ENCODE measurements at places on chromosomes 6 and 20. TPM values are rescaled to one million over a fixed set of nuclear protein-coding genes. Genes with fewer than 3 reads are reported as not detected.

GRCh38 chr6:134481966-134482365 is 164.1 kb upstream of the SGK1 start:
- no peak for DNase-seq

GRCh38 chr6:3393836-3394202 is 63.0 kb downstream of the SLC22A23 start:
- no peak for DNase-seq

DNA sequence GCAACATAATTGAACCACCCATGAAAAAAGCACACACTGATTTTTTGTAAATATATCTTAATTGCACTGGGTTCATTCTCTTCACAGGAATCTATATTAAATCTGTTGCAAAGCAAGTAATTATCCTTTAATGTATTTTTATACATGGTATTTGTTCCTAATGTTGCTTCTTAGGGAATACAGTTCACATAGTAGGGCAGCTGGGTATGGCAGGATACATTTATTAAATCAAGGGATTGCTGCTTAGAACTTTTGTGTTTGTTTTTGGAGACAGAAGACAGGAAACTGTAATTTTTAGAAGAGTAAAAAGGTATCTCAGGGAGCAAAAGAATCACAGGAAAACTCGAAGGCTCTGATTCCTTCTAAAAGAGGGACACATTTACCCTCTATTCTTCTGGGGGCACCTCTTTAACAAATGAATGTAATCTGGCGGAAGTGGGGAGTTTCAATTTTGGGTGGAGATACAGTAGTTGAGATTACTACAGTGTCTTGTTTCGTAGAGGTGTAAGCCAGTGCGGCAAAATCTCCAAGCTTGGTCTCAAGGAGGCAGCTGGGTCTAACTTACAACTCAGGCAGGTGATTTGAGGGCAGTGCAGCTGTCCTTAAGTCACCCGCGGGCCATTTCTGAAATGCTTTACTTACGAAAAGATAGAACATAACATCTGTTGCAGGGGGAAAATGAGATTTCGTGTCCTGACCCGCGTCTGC is 812 bp upstream of the SMIM13 start:
- peak; percentile 54 for DNase-seq

DNA sequence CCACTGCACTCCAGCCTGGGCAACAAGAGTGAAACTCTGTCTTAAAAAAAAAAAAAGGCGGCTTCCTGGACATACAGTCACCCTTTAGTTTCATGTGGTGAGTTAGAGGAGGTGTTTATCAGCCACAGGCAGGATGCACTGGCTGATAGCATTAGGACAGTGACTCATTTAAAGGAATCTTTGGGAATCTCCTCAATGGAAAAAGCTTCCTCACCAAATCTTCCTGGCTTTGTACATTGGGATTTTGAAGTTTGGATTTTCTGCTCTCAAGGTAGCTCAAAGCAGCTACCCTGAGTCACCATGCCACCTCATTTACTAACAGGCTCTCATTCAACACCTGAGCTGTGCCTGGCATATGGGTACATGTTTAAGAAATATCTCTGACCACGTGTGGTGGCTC is 20.2 kb downstream of the PRPH2 start:
- no peak for DNase-seq

DNA sequence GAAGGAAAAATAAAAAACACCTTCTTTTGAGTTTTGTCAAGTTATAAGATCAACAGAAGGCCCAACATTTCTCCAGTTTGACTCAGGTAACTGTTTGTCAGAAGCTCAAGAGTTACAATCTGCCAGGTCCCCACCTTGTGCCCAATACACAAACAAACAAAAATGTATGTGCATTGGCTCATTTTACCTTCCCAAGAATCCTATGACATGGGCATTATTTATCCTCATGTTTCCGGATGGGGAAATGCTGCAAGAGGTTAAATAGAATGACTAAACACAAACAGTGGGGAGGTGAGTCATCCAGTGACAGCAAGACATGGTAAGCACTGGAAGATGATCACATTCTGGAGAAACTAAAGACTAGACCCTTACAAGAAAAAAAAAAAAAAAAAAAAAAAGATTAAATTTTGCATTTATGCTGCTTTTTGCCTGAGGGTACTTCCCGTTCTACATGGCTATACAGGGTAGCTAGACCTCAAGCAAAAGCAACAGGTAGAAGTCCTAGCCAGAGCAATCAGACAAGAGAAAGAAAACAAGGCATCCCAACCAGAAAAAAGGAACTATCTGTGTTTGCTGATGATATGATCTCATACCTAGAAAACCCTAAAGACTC is 23.6 kb upstream of the ANKRD60 start:
- DNase-seq, result no peak

GRCh38 chr6:3265671-3266070 is 6.9 kb downstream of the PSMG4 start:
- DNase-seq, result no peak

DNA sequence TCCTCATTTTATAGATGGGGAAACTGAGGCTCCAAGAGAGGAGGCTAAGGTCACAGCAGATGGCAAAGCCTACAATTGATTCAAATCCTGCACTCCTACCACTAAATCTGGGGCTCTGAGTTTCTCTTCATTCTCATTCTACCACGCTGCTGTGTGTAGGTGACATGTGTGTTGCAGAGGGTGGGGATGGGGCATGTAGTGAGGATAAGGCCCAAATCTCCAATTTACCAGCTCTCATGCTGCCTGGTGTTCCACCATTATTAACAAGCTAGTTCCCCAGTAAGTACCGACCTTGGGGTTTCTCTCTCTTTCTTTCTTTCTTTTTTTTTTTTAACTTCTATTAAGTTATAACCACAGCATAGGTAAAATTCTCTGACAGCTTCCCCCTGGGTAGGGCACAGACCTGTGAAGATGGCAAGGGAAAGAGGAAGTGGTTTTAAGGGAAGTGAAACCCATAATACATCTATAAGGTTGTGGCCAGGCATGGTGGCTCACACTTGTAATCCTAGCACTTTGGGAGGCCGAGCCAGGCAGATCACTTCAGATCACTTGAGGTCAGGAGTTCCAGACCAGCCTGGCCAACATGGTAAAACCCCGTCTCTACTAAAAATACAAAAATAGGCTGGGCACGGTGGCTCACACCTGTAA is 13.0 kb upstream of the MATN4 start:
- no peak for DNase-seq

- DNase-seq, result no peak
Measured at GRCh38 chr20:42873259-42873658, 316.4 kb downstream of the PTPRT start.

GRCh38 chr6:164612751-164613150 is 696.7 kb downstream of the C6orf118 start:
- DNase-seq, result no peak

GRCh38 chr6:158086054-158086503 is 82.0 kb downstream of the SERAC1 start:
- DNase-seq, result no peak

DNA sequence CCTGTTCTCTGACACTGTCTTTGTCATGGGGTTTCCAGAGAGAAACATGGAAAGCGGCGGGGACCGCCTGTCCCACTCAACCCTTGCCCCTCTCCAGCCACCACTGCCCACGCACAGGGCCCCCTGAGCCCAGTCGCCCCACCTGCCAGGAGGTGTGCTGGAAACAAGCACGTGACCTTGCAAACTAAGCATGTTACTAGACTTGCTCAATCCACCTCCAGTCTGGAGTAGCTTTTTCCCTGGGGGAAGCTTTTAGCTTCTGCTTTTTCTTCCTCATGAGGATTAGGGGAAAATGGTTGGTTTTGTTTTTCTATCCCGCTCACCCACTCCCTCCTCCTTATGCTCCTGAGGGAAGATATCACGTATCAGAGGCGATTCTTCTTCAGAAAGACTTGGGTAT is 105.7 kb downstream of the PLEKHG1 start:
- DNase-seq, result no peak

GRCh38 chr6:139109558-139109957 is 25.3 kb upstream of the HECA start:
- no peak for DNase-seq

GRCh38 chr6:103002282-103002681 is 1608.8 kb downstream of the GRIK2 start:
- no peak for DNase-seq

DNA sequence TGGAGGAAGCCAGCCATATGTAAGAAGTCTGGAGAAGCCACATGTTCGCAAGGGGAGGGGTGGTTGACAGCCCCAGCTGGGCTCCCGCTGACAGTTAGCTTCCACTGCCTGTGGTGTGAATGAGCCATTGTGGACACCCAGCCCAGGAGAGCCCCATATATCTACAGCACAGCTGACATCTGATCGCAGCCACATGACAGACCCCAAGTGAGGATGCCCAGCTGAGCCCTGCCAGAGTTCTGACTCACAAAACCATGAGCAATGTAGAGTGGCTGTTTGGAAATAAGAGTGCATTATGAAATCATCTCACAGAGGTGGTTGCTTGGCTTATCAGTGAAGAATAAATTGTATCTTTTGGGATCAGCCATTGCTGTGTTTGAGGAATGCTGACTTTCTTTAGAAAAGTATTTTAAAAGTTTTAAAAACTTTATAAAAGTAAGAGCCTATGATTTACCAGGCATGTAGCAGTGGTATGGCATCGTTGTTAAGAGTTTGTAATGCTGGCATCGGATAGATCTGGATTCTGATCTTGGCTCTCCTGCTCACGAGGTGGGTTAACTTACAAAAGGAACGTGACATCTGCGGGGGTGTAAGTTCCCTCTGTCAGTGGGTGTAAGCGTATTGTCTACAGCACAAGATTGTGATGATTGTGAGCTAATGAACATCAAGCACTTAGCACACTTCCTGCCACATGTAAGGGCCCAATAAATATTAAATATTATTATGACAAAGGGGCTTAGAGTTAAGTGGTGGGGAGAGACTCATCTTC is 24.1 kb downstream of the CFAP61 start:
- DNase-seq, result peak; percentile 52

DNA sequence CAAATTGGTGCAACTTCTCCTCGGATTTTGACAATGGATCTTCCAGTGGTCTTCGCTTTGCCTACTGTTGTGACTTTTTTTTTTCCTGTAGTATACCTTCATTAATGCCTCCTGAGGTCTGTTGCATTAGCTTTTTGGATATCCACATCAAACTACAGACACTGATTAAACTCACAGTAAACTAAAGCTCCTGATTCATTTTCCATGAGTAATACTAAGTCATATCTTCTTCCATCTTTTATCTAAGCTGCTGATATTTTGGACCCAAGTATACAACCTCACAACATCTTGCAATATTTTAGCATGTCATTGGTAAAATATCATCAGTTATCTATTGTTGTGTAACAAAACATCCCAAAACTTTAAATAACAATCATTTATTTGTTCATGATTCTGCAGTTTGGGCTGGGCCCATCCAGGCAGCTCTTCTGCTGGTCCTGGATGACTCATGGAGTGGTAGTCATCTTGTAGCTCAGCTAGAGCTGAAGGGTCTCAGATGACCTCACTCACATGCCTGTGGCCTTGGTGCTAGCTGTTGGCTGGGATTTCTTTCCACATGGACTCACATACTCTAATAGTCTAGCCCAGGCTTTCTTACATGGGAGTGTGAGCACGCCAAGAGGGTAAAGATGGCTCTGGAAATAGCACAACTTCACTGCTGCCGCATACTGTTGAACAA is 78.3 kb upstream of the SRSF6 start:
- no peak for DNase-seq

DNA sequence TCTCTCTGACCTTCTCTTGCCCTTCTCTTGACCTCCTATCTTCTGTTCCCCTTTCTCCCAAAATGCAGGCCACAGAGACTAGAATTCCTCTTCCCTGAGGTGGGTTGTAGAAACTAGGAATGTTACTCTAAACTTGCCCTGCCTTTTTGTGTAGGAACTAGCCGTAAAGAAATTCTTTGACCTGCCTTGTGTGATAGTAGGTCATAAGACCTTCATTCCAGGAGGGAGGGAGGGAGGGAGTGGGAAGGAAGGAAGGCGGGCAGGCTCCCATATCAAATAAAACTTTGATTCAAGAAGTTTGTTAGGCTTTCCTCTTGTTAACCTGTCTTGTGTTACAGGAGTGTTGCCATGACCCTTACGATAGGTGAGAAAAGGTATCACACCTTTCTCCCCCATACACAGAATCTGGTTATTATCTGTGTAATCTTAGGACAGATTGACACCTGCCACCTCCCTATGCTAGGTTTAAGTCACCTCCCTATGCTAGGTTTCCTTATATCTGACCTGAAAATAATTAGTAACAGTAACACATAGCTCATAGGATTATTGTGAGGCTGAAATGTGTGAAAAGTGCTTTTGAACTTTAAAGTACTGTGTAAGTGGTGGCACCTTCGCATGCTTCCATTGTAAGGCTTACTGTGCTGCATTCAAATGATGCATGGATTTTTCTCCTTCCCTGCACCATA is 32.6 kb upstream of the FUCA2 start:
- DNase-seq, result no peak

GRCh38 chr20:33927724-33928123 is 66.0 kb upstream of the RALY start:
- no peak for DNase-seq

GRCh38 chr6:93036835-93037234 is 382.5 kb downstream of the EPHA7 start:
- no peak for DNase-seq

DNA sequence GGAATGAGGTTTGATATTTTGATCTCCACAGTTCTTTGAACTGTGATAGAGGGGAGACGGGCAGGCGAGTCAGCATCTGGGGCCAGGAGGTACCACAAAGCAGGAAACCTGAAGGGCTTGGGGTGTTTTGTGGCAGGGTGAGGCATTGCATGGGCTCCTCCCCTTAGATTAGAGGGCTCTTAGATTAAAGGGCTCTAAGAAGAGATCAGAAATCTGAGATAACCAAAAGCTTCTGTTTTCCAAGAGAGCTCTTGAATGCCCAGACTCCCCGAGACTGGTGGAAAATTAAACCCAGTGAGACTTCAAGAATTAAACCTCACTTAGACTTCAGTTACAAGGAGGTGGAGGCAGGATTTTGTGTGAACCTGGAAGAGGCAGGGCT is 2.4 kb upstream of the GPX5 start:
- DNase-seq, result no peak

- DNase-seq, result no peak
Measured at GRCh38 chr20:47544240-47544639, 42.6 kb downstream of the NCOA3 start.

GRCh38 chr20:57481281-57481711 is 43.6 kb downstream of the CTCFL start:
- no peak for DNase-seq

GRCh38 chr6:41502566-41502916 is 43.6 kb upstream of the FOXP4 start:
- peak; percentile 38 for DNase-seq

GRIK2 gene
- total RNA-seq, result 130 TPM

GMNN gene
- 7.7 TPM for total RNA-seq

TRIM15 gene
- not detected for total RNA-seq

FOXC1 gene
- 4.1 TPM for total RNA-seq

ZBTB46 gene
- total RNA-seq, result 22.4 TPM

BPIFA3 gene
- not detected for total RNA-seq

SLC22A2 gene
- total RNA-seq, result 0.82 TPM

SLC35D3 gene
- total RNA-seq, result 0.82 TPM

Data from frontal cortex (tissue), 4 donors.